ENCODE measurements at places on chromosomes 7 and 10.

GRCh38 chr7:117458977-117459583 lies 20.7 kb upstream of the CFTR start:
- DNase-seq, result no peak

DNA sequence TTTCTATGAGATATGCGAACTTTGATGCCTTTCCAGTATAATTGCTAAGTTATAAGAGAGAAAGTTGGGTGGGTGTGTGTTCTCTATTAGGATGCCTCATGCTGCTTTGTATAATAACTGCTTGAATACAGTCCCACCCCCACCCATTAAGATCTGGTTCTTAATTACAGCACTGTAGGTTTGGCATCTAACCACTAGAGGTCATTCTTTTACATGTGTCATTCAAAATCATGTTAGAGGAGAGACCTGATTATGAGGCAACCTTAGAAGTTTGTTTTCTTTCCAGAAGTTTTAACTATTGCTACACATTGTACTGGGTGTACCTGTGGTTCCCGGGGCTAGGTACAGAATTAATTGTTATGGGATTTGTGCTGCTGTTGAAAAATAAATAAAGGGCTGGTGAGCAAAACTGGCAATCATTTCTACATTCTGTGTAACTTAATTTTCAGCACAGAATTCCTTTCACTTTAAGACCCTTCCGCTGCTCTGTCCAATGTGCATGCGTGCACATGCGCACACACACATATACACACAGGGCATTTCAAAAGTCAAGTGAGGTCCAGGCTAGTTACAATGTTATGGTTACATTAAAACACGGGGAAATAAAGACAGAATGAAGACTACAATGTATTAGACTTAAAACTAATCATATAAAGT lies 1156.3 kb downstream of the SORCS3 start:
- DNase-seq, result no peak

DNA sequence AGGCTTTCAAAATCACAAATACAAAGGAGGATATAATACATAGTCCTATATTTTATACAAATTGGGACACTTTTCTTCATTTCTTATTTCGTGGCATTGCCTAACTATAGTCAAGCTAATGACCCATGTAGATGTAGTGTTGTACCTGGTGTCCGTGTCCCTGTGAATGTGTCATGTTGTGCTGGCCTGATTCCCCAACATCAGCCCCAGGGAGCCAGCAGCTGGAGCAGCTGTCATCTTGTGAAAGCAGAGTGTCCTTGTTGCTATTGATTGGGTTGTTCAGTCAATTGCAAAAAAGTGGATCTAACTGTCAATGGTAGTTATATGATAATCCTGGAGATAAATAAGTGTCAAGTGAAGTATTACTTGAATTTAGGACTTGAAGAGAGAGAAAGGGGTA lies 86.3 kb downstream of the KAT6B start:
- no peak for DNase-seq

DNA sequence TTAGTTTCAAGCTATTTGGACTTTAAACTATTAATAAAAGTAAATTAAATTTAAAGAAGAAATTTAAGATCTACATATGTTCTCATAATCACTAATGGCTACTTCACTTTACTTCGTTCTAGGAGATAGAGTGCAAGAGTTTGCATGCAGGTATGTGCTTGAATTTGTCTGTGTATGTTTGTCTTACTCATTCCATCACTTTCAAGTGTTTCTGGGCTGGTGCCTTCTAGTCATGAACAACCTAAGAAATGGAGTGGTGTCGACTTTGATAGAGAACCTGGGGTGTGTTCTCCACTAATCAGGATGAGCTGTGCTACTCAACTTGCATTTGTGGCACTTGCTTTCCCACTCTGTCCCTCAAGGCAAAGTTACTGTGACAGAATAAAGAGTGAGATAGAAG lies 169.9 kb downstream of the KCND2 start:
- no peak for DNase-seq

DNA sequence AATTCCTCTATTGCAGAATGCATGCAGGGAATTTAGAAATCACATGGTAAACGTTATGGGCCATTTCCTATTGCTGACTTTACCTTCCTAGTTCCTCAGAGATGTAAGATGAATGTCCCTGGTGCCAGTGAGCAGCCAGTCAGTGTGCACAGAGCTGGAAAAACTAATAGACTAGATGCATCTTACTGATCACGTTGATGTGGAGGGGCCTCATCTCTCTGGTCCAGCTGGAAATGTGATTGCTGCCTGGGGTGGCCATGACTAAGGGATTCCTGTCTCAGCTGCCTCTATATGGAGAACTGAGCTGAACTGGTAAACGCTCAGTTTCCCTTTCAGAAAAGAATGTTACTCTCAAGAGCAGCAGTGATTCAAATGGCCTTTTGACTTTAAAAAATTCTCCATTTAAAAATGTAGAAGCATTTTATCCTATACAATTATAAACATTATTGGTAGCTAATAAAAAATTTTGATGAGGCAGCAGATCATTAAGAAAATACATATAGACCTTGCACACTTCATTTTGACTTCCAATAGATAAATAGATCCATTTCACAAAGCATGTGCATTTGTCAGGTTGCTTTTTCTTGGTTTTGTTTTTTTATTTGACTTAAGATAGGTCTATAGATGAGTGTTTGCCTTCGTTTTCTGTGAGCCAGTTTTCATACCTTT lies 80.5 kb upstream of the INSYN2A start:
- DNase-seq, result no peak

GRCh38 chr7:18941207-18941606 lies 176.2 kb downstream of the TWIST1 start:
- no peak for DNase-seq

GRCh38 chr7:115070311-115070710 lies 148.4 kb downstream of the MDFIC start:
- DNase-seq, result no peak

GRCh38 chr10:77381750-77382149 lies 255.9 kb downstream of the KCNMA1 start:
- no peak for DNase-seq

DNA sequence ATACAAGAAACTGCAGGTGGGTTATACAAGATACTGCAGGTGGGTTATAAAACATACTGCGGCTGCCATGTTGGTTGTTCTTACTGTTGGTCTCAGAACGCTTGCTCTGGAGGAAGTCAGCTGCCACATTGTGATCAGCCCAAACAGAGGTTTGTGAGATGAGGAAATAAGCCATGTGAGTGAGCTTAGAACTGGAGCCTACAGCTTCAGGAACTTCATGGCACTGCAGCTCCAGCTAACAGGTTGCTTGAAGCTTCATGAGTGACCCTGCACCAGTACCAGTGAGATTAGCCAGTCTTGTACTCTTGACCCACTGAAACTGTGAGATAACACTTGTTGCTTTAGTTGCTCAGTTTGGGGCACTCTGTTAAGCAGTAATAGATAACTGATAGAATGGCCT lies 74.5 kb upstream of the PRKCQ start:
- no peak for DNase-seq

DNA sequence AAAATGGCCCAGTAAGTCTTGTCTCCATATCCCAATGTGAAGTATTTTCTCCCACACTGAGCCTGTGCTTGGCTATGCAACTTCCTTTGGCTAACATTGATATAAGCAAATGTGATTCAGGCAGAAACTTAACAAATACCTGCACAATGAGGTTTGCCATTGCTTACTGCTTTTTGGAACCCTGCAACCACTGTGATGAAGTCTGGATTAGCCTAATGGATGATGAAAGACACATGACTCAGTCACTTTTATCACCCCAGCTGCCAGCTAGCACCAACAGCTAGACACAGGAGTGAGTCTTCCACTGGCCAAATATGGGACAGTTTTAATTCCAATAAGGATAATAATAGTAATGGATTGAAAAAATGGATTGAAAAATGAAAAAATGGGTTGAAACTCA lies 854.5 kb downstream of the GRM8 start:
- DNase-seq, result no peak

DNA sequence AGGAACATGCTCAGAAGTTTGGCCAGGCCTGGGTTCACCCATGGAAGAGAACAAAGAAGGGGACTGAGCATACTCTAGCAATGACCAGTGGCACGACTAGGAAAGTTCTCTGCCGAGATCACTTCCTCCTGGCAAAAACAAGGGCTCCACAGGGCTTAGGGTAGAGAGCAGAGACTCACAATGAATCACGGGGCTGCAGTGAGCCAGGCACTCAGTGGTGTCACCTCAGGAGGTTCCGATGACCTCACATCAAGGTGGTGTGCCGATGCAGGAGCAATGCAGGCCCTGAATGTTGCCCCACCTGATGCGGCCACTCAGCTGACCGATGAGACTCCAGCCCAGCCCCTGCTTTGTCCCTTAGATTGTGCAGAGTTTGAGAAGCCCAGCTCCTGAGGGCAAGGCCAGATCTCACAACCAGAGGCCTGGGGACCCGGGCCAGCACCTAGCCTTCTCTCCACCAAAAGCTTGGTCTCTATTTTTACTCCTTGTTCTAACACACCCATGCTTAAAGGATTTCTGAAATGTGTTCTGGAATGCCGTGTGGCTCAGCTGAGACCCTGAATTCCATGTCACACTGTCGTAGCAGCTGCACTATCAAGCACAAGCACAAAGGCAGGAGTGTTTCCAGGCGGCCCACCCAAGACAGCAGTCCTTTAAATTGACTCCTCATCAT lies 60.9 kb downstream of the COBL start:
- DNase-seq, result no peak

DNA sequence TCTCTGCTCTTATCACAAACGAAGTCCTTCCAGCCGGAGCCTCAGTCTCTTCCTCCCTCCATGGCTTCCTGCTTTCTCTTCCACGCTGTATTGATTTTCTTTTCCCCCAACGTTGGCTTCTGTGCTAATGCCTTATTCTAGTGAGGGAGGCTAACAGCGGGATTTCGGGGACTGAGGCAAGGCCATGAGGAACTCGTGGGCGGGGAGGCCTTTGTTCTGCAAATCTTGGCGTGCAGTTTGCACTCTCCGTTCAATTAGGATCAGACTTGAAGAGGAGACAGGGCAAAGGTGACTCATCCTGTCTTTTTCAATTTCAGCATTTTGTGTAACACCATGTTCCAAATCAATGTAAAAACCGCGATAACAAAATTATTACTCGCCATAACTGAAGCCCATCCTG lies 25.3 kb downstream of the EN2 start:
- no peak for DNase-seq

DNA sequence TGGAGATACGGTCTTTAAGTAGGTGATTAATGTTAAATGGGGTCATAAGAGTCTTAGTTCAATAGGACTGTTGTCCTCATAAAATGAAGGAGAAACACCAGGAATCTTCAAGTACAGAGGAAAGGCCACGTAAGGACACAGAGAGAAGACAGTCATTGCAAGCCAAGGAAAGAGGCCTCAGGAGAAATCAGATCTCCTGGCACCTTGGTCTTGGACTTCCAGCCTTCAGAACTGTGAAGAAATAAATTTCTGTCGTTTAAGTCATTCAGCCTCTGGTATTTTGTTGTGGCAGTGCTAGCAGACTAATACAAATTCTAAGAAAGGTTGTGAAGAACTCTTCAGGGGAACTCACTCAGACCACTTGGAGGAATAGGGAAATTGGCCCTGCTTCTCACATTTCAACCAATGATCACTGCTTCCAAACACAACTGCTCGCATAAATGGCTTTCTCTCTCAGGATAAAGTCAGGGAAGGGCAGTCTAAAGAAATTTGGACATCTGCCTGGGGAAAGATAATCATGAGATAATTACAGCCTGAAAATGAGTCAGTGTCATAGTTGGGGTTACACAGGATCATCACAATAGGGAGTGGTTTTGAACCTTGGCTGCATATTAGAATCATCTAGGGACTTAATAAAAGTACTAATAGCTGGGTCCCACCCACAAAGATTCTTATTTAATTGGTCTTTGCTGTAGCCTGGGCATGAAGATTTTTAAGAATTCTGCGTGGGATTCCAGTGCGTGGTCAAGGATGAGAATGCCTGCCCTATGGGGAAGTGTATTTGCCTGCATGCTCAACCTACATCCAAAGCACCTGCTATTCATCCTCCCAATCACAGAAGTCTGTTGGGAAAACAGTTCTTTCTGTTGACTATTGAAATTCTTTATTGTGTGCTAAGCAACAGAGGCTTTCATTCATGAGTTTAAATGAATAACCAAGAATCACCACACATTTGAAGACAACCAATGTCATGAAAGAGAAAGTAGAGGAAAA lies 310.6 kb upstream of the PLXDC2 start:
- no peak for DNase-seq

DNA sequence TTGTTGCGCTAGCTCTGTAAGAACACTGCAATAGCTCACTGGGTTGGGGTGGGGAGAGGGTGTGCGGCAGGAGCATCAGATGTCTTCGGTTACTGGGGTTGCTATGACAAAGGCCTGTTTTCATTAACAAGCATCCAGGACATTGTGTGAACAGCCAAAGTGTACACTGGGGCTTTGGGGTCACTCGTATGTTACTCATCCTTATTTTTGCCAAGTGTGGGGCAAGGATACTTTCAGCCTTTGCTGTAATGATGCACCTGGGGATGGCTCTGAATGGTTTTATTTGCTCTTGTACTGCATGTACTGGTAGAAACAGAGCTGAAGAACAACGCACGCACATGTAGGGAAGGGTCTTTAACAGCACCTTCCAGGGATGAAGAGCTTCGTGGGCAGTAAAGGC lies 73.0 kb upstream of the AFAP1L2 start:
- peak; percentile 70 for DNase-seq

DNA sequence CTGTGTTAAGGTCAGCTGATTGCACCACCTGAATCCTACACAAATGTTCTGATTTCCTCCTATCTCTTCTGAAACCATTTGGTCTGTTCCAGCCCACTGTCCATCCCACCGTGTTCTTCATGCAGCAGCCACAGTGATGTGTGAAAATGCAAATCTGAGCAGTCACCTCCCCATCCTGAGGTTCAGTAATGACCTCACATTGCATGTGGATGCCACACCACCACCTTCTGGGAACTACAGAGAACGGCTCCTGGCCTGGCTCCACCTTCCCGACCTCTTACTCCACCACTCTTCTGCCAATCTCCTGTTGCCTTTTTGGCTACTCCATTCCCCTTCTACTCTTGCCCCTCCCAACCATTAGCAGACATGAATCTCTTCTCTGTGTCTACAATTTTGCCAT lies 244.4 kb downstream of the TNS3 start:
- no peak for DNase-seq

- DNase-seq, result no peak
These were observed 80.0 kb upstream of the PCDH15 start for GRCh38 chr10:54880996-54881395.

DNA sequence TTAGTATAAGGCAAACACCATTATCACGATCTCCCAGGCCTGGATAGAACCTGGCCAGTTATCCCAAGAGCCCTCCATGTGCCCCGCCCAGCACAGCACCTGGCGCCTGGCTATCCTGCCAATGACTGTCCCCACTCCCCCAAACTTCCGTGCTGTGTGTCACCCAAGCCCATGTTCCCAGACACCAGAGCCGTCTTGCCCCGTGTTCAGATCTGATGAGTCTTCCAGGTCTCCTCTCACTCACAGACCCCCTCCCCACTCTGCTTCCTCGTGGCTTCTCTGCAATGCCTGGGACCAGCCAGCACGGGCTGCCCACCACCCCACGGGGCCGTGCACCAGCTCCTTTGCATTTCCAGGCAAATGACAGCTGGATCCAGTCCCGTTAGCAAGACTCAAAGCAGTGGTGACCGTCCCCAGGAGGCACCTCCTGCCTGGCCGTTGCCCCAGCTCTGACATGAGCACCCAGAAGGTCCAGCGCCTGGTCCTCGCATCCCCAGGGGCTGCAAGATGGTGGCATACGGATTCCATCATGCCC lies 43.8 kb upstream of the INPP5A start:
- no peak for DNase-seq

- DNase-seq, result no peak
These were observed 35.5 kb upstream of the IKZF1 start for GRCh38 chr7:50268990-50269389.

GRCh38 chr7:87747681-87748080 lies 119.5 kb downstream of the RUNDC3B start:
- DNase-seq, result no peak
